ENCODE measurements at places on chromosomes 12 and 14. TPM values are rescaled to one million over a fixed set of nuclear protein-coding genes. Genes with fewer than 3 reads are reported as not detected.

DNA sequence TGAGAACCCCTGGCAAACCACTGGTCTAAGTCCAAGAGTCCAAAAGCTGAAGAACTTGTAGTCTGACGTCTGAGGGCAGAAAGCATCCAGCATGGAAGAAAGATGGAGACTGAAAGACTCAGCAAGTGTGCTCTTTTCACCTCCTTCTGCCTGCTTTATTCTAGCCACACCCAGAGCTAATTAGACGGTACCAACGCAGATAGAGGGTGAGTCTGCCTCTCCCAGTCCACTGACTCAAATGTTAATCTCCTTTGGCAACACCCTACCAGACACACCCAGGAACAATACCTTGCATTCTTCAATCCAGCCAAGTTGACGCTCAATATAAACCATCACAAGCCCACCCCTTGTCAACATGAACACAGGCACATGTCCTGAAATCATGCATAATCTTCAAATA, 155.1 kb downstream of the CCDC59 start:
- DNase-seq, result no peak

DNA sequence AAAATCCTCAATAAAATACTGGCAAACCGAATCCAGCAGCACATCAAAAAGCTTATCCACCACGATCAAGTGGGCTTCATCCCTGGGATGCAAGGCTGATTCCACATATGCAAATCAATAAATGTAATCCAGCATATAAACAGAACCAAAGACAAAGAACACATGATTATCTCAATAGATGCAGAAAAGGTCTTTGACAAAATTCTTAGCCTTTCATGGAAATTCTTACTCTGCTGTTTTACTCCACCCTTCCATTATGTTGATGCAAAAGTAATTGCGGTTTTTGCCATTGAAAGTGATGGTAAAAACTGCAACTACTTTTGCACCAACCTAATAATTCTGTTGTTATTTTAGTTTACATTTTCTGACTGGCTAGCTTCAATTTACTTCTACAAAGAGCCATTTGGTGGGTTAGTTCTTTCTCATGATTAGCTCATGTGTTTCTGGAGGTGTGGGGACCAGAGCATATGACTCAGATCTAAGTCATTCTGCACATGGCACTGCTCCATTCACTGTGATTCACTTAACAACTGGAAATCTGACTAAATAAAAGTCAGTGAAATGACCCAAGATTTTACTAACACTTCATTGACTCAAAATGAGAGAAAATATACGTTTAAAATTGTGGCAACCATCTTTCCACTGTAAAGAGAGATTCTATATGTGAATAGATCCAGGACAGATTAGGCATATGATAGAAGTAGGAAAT, 99.9 kb downstream of the TMTC3 start:
- no peak for DNase-seq

RBP5 gene
- 80.2 TPM for polyA plus RNA-seq

GRCh38 chr12:100767950-100768349, 26.6 kb upstream of the ANO4 start:
- no peak for DNase-seq

- no peak for DNase-seq
Measured at GRCh38 chr12:95687937-95688336, 102.6 kb downstream of the NTN4 start.

- DNase-seq, result peak; percentile 43
Measured at GRCh38 chr14:61860294-61860918, 98.2 kb downstream of the SNAPC1 start.

DNA sequence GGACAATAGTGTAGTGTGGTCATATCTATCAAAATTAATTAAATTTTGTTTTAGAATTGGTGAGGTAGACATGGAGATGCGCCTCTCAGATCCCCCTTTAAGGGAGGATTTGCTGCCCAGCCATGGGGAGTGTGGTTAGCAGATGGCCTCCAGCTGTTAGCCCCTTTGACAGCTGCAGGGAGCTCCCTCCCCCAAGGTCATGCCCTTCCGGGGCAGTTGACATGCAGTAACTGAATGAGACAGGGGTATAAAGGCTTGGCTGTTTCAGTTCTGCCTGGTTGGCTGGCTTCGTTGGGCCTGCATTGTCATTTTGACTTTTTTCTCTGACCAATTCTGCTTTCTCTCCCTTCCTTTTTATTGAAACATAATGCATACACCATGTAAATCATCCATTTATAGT, 291.5 kb upstream of the SRRM4 start:
- DNase-seq, result no peak

ACSM4 gene
- polyA plus RNA-seq, result not detected

DNA sequence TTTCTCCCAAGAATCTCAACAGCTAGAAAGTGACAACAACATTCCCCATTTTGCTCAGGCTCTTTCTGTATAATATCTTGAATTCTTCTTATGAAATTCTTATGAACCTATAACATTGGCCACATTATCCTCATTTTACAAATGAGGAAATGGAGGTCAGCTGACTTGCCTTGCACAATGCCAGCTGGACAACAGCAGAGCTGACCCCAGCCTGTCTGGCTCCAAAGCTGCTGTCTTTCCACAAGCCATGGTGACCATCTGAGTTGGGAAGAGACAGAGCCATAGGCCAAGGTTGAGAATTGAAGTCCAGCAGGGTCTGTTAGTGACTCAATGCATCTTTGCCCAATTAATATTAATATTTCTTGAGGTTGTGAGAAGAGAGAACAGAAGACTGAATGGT, 87.3 kb downstream of the KSR2 start:
- DNase-seq, result no peak

- no peak for DNase-seq
Measured at GRCh38 chr14:91119556-91120311, 5.9 kb downstream of the DGLUCY start.

GRCh38 chr14:34496679-34497513, 34.9 kb upstream of the SPTSSA start:
- no peak for DNase-seq

Measured in liver (tissue), 10 donors.